ENCODE measurements at places on chromosomes 1 and 21.

- no peak for DNase-seq
Observed at GRCh38 chr1:13803546-13804239, 103.7 kb downstream of the PRDM2 start.

DNA sequence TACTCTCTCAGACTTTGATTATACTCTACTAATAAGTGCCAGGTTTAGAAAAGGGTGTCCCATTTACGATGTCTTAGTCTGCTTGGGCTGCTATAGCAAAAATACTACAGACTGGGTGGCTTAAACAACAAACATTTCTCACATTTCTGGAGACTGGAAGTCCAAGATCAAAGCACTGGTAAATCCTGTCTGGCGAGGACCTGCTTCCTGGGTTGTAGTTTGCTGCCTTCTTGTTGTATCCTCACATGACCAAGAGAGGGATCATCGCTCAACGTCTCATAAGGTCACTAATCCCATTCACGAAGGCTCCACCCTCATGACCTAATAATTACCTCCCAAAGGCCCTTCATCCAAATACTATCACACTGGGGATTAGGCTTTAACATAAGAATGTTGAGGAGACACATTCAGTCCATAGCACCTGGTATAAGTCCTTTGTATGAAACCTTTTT is 12.0 kb downstream of the PRDX6 start:
- DNase-seq, result no peak

GRCh38 chr1:4937876-4938534 is 283.6 kb downstream of the AJAP1 start:
- no peak for DNase-seq

GRCh38 chr1:33633019-33633801 is 160.8 kb downstream of the ZSCAN20 start:
- DNase-seq, result peak; percentile 91
